T-helper 17 cell (primary cell): ENCODE measurements at places on chromosomes 11 and 22. TPM values are rescaled to one million over a fixed set of nuclear protein-coding genes. Genes with fewer than 3 reads are reported as not detected.

DNA sequence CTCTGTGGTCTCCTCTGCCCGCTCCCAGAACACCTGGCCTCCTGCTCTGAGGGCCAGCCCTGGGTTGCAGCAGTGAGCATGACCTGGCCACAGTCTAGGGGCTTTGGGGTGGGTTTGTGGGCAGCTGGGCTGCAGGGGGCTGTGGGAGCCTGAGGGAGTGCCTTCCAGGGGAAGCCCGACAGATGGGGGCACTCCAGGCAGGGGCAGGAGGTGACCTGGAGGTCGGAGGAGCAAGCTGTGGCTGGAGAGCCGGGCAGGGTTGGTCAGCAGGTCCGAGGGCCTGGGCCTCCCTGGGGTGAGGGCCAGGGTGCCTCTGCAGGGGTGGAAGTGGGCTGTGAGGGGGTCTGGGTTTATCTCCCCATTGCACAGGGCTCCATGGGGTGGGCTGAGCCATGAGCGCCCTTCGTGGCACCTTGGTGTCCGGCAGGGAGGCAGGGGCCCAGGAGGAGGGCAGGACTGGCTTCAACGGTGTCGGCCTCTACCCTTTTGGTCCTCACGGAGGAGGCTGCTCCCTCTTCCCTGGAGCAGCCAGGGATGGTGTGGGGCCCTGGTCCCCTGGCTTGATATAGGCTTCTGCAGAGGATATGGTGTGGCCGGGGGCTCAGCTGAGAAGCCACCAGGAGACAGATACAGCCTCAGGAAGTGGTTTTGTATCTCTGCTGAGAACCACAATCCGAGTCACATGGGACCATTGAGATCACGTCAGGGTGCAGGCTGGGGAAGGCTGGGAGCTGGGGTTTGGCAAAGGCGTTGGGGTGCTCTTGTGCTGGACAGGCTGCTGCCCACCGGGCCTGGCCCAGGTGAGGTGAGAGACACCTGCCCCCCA is 22.3 kb downstream of the KCNQ1 start:
- H3K27me3 ChIP-seq: no peaks in the 10 kb centered on the region
- H3K4me1 ChIP-seq: peaks cover 23% of the 10 kb centered on the region
- peak overlapping the region; percentile 84 for H3K4me3 ChIP-seq
- H3K27ac ChIP-seq: peak overlapping the region; percentile 79
- no peaks in the 10 kb centered on the region for H3K36me3 ChIP-seq

DNA sequence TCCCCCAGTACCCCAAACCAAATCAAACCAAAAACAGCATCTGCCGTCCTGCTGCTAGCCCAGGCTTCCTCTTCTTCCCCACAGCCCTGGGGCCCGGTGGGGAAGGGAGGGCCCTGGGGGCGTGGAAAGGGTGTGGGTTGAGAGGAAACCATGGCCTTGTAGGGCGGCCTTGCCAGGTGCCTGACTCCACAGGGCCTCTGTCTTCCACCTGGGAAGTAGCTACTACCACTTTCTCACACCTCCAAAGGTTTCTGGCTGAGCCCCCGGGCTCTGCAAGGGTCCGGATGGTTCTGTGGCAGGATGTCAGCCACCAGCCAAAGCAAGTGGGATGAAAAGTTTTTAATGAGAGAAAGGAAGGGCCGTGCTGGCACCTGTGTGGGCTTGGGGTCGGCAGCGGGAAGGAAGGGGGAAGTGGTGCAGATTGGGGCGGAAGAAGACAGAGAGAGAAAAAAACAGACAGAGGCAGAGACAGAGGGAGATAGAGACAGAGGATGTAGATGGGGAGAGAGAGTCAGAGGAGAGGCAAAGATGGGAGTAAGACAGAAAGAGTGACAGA is 10.5 kb downstream of the TPST2 start:
- H3K4me3 ChIP-seq: peak overlapping the region; percentile 91
- peaks cover 4% of the 10 kb centered on the region for H3K36me3 ChIP-seq
- H3K27ac ChIP-seq: peak overlapping the region; percentile 93
- peak; percentile 29 for DNase-seq
- H3K4me1 ChIP-seq: peaks cover 46% of the 10 kb centered on the region
- H3K27me3 ChIP-seq: no peaks in the 10 kb centered on the region

GRCh38 chr22:44347549-44347948 is 34.8 kb upstream of the SHISAL1 start:
- H3K27ac ChIP-seq: no peak overlapping the region
- H3K4me1 ChIP-seq: peaks cover 3% of the 10 kb centered on the region
- H3K27me3 ChIP-seq: peaks cover 48% of the 10 kb centered on the region
- no peak overlapping the region for H3K4me3 ChIP-seq

- H3K4me1 ChIP-seq: no peaks in the 10 kb centered on the region
- H3K4me3 ChIP-seq: no peak overlapping the region
- peaks cover 68% of the 10 kb centered on the region for H3K27me3 ChIP-seq
- DNase-seq: no peak
- H3K27ac ChIP-seq: no peak overlapping the region
Observed at GRCh38 chr11:59418156-59418555, 8.1 kb downstream of the OR5A2 start.

DNA sequence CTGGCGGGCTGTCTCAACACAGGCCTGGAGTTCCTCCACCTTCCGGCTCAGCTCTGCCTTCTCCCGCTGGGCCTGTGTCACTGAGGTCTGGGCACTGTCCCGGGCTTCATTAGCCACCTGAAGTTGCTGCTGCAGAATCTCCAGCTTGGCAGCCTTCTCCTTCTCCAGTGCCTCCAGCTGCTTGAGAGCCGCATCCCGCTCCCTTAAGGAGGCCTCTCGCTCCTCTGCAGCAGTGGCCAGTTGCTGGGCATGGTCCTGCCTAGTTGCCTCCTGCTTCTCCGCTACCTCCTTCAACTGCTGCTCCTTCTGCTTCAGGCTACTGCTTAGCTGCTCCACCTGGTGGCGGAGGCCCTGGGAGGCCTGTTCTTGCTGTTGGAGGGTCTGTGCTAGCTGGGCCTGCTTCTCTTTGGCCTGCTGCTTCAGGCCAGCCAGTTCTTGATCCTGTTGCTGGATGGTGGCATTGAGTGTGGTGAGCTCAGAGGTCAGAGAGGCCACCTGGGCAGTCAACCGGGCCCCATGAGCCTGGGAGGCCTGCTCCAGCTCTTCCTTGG is 16.9 kb downstream of the IL18BP start:
- peak overlapping the region; percentile 86 for H3K27ac ChIP-seq
- H3K27me3 ChIP-seq: no peaks in the 10 kb centered on the region
- H3K4me1 ChIP-seq: peaks cover 8% of the 10 kb centered on the region

OR10A2 gene
- total RNA-seq: not detected

KDM4D gene
- total RNA-seq: 0.23 TPM

APOA5 gene
- not detected for total RNA-seq

FAM180B gene
- total RNA-seq: 0.47 TPM

KIAA1671 gene
- total RNA-seq: 1.4 TPM
